Activated T-helper 17 cell treated with anti-CD3 and anti-CD28 coated beads, Interleukin-2, amount 50 U/mL, for 72 hours (primary cell): ENCODE measurements at places on chromosomes 2 and 18.

- no peak for ATAC-seq
Measured at GRCh38 chr2:98441706-98442450, 2.8 kb upstream of the INPP4A start.

- ATAC-seq = no peak
Measured at GRCh38 chr18:68972176-68972575, 174.3 kb downstream of the CCDC102B start.

GRCh38 chr2:15732341-15733077 lies 140.8 kb downstream of the DDX1 start:
- no peak for ATAC-seq

- ATAC-seq = no peak
Measured at GRCh38 chr2:27185331-27186026, 26.4 kb upstream of the ATRAID start.

GRCh38 chr2:75574106-75574505 lies 13.4 kb upstream of the EVA1A start:
- no peak for ATAC-seq

DNA sequence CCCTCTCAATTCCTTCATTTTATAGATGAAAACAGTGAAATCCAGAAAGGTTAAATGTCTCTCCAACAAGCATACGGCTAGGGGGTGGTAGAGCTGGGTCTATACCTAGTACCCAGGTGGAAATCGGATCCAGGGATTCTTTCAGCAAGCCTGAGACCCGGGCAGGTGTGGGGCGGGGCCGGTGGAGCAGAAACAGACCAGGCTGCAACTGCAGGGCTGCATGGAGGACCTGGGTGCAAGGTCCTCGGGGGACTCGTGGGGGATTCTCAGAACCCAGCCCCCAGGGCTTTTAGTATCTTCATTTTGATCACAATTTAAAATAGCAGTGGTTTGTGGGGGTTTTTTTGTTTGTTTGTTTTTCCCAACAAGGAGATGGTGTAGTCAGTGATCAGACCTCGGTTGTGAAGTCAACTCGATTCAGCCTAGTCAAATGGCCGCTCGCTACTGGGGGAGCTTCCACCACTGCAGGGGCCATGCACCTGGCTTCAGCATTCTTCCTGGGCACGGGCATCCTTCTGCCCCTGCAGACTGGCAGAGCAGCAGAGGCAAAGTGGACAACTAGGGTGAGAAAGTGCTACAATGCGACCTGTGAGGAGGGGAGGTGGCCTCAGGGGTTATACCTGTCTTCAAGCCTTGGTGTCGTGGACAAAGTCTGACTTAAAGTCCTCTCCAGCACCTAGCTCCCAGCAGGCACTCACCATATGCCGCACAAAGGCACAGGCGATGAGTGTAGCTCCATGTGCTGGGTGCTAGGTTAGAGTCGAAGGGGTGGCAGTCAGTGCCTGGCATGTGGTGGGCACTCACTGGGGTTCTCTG lies 46.3 kb downstream of the GORASP2 start:
- ATAC-seq = no peak

GRCh38 chr2:31299547-31299946 lies 65.6 kb downstream of the EHD3 start:
- no peak for ATAC-seq

- ATAC-seq = no peak
Measured at GRCh38 chr2:190840569-190841172, 40.0 kb upstream of the GLS start.

- ATAC-seq = no peak
Measured at GRCh38 chr2:226524381-226524843, 275.2 kb downstream of the IRS1 start.

- peak; percentile 76 for ATAC-seq
Measured at GRCh38 chr2:24107-24506, 22.2 kb downstream of the FAM110C start.

GRCh38 chr18:35729991-35730668 lies 148.6 kb downstream of the GALNT1 start:
- ATAC-seq = peak; percentile 19

DNA sequence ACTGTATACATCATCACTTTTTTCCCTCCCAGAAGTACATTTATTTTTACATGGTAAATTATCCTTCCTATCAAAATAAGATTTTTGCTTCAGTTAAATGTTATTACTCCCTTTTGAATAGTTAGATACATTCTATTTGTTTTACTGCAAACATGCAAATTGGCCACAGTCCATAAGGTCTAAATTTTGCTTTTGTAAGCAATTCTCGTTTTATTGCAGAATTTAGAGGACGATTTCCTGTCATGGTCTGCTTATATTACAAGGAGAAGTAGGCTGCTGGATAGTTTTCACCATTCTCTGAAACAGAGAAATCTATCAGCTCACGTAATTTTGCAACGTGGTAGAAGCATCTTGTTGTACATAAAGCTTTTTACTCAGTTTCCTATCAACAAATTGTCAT lies 1632.5 kb downstream of the LRP1B start:
- no peak for ATAC-seq

DNA sequence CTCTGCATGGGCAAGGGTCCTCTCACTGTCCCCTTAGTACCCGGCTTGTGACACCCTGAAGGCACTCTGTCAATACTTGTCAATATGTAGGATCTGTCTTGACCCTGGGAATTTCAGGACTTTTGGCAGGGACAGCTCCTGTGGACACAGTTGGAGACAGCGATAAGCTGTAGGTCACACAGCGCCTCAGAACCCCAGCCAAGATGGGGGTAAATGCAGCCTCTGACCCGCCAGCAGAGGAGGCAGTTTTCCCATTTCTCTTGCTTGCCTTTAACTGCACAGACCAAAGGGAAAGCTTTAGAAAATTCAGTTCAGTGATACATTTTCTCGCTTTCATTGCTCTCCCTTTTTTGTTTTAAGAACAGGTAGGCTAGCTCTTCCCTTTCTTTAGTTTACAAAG lies 54.8 kb upstream of the KLHL29 start:
- ATAC-seq = no peak
